Stimulated activated CD8-positive, alpha-beta memory T cell treated with anti-CD3 and anti-CD28 coated beads, Interleukin-4, amount 100 ng/mL, for 1 hour (primary cell): ENCODE measurements at places on chromosomes 12 and 14.

DNA sequence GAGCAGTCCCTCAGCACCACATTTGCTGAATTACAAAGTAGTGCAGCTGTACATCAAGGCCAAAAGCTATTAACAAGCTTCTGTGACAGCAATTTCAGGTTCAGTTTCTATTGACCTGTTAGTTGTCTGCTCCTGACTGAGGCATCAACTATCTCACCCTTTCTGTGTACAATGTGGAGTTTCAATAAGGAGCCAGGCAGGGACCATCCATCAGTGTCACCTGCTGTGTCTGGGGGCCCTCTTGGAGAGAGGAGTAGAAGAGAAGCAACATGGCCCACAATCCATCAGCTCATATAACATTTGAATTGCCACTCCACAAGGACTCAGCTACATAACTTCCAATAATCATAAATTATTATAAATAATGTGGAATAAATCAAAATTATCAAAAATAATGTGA, 72.3 kb upstream of the CCDC196 start:
- DNase-seq = no peak

DNA sequence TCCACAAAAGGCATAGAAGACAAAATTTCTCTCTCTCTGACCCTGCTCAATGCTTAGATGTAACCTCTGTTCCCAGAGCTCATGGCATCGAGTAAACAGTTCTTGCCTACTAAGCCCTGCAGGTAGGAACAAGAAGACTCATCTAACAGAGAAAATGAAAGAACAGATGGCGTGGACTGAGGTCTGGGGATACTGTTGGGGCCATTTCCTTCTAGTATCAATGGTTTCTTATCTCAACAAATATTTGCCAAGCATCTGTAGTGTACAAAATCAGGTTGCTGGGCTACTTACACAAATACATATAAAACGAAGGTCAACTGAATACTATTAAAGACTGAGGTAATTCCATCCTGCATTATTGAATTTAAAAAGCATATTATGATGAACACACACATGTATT, 93.3 kb downstream of the RIMBP2 start:
- DNase-seq = no peak

- DNase-seq = no peak
Observed at GRCh38 chr12:70719672-70720420, 82.6 kb upstream of the PTPRB start.

DNA sequence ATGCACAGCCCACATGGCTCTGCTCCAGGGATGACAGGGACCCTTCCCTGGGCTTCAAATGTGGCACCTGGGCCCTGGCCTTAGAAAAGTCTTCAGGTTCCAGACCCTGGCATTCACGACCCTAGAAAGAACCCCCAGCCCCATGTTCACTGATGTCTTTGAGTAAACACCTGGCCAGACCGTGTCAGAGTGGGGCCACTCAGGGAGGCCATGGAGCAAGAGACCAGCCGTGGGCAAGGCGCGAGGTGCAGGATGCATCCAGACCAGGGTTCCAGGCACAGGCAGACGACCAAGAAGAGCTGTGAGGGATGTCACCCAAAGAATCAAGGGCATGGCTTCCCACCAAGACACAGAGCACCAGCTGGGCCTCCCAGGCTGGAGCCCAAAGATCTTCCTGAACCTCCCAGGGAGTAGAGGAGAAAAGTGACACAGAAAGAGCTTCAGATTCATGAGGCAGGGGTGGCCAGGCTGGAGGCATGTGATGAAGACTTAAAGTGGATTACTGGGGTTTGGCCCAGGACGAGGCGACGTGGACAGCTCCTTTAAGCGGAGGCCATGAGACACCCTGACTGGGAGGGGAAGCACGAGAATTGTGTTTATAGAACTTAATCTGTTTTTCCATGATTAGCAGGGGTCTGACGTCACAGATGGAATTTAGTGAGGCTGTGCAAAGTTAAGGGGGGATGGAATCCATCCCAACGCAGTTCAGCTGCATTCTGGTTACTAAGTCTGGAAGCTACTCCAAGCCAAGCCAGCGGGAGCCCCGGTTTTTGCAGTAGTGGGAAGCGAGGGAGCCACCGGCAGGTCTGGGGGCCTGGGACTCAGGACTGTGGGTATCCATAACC, 61.6 kb downstream of the ARL6IP4 start:
- DNase-seq = no peak

DNA sequence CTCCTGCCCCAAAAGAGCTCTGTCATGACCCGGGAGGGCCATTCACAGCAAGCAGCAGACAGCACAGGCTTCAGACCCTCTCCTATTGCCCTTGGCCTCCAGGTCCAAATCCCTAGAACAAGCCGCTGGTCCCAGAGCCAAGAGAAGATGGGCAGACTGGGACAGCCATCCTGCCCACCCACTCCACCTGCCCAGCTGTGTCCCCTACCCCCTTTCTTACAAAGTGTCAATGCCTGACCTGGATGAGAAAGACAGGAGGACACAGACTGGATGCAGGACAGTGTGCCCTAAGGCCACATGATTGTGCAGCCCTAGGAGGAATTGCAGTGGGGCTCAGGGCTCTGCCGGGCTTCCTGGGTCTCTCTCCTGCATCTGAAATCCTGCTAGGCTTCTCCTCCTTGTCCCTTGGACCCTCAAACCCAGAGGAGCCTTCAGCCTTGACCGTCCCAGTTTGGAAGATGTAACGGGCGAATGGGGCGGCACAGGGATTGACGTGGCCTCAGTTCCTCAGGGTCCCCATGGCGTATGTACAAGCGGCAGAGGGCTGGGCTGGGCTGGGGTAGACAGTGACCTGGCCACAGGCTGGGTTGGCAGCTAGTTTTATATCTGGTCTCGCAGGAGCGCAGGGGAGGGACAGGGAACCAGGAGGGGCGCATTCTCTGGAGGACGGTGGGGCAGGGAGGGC, 27.1 kb upstream of the BCDIN3D start:
- DNase-seq = no peak

DNA sequence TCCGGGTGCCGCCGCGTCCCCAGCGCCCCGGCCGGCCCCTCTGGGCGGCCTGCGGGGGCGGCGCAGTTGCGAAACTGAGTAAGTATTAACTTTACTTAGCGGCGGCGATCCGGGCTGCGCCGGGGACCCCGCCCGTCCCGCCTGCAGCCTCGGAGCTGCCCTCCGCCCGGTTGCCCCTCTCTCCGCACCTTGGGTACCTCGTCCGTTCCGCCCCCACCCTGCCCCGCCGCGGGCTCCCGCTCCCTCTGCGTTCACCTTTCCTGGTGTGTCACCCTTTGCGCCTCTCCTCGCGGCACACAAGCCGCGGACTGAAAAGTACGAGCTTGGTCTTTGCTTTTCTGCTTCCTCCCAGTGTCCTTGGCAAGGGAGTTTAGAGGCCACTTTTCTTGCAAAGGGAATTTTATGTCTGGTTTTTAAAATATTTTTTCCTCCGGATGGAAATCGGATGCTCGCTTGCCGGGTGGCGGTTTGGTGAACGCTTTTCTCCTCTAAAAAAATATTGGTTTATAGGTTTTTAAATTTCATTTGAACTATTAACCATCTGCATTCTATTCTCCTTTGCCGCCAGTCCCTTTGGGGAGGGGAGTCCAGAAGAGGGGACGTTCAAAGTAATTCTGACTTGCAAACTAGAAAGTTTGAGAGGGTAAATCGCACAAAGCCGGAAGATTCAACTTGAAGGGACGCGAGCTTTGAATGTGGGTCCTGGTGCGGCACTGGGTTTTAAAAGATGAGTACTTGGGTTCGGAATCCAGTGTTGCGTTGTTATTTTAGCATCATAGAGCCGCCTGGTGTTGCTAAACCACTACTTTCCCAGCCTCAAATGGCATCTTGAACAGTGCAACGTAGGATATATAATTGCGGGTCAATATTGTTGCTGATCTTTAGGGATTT, 834 bp downstream of the RASSF8 start:
- no peak for DNase-seq

- no peak for DNase-seq
Observed at GRCh38 chr14:61406198-61406597, 84.8 kb downstream of the PRKCH start.

DNA sequence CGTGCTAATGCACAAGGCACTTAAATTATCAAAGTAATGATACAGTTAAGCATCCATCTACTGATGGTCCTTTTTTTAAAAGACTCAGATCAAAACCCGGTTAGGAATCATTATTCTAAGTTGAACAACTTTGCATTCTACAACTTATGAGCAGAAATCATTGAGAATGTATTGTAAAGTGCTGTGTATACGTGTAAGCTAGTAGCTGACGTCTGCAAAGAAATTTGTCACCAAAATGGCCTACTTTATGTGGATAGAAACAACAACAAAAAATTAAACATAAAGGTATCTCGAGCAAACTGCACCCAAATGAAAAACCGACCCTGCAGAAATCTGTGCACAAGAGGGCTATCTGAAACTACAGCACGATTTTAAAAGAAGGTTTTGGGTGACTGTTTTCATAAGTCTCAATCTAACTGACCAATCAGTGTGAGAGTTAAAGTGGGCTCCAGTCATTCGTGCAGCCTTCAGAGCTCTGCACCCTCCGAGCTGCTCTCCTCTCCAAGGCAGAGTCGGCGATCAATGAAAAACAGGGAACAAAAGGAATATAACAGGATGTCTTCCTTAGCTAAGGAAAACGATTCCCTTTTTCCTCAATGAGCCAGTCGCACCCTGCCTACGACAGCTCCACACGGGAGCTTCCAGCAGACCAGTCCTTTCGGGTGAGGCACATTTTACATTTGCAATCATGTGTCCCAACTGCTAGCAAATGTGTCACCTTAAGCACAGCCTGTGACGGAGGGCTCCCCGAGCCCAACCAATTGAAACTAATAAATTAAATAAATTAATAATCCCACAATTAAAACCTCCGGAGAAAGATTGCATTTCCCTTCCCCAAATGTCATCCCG, 200.7 kb upstream of the FOXN3 start:
- DNase-seq = no peak

DNA sequence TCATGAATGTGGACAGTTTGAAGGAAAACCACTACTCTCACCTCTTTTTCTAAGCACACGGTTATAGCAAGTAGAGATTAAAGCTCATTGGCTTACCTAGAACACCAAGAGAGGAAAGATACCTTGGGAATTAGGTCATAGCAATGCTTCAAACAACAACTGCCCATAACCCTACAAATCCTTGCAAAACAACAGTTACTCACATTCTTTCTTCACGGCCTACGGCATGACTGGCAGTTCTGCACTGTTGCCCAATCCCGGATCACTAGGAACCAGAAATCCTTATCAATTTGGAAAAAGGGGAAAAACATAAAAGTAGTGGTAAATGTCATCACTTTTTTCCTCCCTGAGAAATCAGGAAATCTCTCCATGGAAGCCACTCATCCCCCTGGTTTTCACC, 9.6 kb upstream of the ISM2 start:
- DNase-seq = no peak

- DNase-seq = no peak
Observed at GRCh38 chr14:57380935-57381334, 9.5 kb upstream of the NAA30 start.

- DNase-seq = no peak
Observed at GRCh38 chr12:109963743-109964429, 32.3 kb downstream of the GIT2 start.

DNA sequence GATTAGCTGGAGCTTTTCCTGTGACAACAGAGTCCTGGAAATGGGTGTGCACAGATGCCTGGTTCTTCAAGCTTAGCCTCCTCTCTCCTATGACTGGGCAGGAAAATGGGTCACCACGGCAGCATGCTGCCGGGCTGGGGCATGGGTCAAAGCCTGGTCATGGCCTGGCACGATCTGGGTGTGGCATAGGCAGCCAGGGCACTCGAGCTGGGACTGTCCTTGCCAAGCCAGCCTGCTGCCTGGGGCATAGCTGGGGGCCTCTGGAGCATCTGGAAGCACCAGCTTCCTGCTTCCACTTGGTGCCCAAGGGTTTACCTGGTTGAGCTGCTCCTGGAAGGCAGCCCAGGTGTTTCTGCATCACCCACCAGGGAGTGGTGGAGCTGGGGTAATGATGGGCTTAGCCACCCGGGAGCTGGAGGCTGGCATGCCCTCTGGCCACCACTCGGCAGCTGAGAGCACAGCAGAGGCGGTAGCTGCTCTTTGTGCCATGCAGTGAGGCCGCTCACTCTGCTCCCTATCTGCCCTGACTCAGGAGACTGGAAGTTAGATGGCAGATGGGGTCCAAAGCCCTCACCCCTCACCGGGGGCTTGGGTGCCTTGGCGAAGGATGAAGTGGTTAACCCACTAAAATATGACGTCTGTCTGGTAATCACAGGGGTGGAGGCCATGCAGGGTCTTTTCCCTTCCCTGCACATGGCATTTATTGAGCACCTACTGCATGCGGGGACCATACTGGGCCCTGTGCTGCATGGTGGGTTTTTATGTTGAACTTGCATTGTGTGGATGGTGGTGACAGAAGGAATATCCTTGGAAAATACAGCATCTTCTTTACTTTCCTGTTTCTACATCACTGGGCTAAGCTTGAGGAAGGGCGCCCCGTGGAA, 1.7 kb downstream of the OTUB2 start:
- DNase-seq = no peak

DNA sequence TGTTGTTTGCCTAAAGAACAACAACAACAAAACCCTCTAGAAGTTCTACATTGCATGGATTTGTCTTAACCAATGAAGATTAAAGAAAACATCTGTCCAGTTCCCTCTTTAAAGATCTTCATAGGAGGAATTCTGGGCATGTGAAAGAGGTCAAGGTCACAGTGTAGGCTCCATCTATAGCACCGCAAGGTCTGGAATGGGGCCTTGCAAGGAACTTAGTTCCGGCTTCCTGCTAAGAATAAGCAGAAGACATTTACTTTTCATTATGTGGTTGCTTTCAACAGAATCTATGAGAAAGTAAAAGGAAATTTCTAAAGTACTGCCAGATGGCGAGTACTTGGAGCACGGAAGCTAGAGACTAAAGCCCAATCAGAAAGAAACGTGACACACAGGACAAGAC, 57.2 kb upstream of the GNPNAT1 start:
- no peak for DNase-seq

GRCh38 chr12:98579835-98580234, 13.7 kb upstream of the SLC25A3 start:
- no peak for DNase-seq

DNA sequence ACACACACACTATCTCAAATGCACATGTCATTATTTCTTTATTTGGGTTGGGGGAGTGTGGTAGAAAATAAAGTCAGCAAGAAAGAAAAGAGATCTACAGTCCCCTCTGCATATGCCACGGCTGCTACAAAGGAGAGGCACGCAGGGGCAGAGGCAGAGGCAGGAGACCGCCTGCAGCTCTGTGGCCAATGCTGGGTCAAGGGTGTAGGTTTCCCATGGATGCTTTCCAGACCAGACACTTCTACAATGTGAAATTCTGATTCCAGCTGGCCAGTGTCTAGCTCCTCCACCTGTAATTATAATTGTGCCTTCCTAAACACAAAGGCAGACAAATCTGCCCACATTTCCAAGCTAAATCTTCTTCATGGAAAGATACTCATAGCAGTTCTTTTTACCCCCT, 19.2 kb downstream of the VPS37B start:
- DNase-seq = no peak

GRCh38 chr12:55822228-55822627, 4.4 kb downstream of the ORMDL2 start:
- DNase-seq = no peak

DNA sequence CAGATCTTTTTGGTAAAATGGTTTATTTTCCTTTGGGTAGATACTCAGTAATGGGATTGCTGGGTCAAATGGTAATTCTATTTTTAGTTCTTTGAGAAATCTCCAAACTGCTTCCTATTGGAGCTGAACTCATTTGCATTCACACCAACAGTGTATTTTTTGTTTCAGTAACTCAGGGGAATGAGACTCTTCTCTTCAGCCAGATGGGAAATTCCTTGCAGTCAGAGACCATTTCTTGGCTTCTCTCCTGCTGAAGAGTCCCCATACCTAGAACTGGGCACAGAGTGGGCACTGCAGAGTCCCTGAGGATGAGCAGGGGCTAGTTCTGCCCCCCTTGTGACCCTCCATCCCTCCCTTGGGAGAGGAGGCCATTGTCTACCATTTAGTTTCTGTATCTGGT, 10.8 kb downstream of the SDSL start:
- DNase-seq = no peak
